ENCODE measurements at places on chromosomes 7 and 10.
A peak's percentile ranks its signal among the peaks of the same experiment; 100 is the strongest.

DNA sequence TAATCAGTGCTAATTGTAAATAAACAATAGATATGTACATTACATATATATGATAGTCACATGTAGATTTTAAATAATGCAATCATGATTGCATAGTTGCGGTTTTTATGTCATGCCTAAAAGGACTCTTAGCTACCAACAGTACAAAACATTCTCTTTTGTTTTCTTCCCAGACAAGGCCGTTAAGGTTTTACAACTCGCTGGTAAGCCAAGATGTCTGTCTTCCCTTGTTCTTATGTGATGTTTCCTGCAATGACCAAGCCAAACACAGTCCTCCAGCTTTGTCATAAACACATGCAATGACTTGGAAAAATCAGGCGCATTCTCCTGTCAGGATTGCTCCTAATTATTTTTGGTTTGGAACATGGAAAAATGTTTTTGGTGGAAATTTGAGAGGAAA, 192.3 kb upstream of the GLI3 start:
- DNase-seq = no peak

DNA sequence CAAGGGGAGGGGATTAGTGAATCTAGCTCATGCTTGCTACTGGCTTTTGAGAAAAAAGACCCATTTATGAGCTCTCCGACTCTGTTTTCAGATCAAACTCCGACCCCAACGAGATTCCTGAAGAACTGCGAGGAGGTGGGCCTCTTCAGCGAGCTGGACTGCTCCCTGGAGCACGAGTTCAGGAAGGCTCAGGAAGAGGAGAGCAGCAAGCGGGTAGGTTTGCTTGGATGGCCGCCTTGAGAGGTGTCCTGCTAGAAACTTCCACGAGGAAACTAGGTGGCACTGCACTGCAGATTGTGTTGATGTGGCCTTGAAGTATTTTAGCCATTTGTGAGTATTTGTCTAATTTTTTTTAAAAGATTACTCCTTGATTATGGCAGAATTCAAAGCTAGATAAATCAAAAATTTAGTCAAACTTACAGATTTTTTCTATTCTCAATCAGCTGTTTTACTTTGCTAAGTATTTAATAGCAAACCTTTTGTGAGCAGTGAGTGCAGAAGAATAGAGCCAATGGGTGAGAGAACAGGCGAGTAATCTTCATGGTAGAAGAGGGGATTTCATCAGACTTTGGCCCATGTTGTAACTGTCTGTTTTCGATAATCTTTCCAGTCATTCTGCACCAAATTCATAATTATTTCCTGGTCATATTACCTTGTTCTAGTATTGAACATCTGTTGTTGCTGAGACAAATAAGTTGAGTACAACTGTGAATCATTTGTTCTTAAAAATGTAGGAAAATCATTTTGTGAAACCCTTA, 95.4 kb downstream of the CREB5 start:
- DNase-seq = no peak

GRCh38 chr10:91551856-91552255, 81.0 kb downstream of the PPP1R3C start:
- DNase-seq = peak; percentile 59

DNA sequence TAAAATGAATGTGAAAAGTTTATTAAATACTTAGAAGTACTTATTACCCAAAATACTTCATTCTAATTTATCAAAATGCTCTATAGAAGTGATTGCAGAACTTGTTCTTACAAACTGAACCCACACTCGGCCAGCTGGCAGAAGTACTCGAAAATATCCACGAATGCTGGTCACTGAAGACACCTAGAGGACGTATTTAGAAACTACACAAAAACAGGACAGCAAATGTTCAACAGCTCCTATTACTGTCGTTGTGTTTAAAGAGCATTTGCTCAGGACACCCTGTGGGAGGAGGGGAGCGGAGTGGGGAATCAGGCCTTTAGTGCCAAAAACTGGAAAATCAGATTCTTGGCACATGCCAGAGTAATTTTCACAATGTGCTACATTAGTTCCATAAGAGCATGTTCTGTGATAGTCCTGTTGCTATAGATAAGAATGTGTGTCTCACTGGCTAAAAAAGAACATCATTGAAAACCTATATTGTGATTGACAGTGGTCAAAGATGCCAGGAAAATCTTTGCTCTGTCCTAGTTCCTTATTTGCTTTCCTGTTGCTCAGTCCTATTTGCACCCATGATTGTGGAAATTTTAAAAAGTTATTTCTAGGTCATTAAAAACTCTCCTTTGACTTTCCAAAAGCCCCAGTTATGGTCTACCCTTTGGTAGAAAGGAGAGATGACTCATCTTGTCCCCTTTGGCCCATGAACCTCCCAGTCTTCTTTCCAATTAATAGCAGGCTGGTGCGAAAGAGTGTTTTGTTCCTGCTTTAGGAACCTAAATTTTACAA, 49.0 kb upstream of the NRBF2 start:
- DNase-seq = peak; percentile 57

GRCh38 chr10:109859221-109859620, 64.1 kb downstream of the XPNPEP1 start:
- no peak for DNase-seq

GRCh38 chr10:128982616-128982915, 484.5 kb upstream of the MGMT start:
- DNase-seq = no peak

DNA sequence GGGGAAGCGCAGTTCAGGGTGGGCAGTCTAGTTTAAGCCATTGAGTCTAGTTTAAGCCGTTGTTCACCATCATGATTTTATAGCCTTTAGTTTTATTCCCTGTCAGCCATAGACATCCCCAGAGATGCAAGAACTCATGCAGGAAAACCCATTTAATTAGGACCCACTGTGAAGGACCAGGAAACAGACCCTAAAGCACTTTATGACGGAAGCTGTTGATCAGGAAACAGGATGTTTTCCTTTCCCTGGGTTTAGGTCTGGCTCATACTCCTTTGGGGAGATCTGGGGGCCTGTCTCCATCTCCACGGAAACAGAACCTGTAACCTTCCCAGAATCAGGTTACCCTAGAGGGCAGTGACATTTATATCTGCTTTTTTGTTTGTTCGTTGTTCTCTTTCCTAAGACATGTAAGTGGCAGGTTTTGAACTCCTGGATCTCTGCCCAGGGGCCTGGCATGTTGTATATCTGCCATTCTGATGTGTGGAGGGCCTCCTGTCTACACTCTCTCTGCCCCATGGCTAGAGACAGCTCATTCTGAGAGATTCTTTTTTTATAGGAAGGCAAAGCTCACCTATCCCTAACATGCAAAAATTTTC, 657.2 kb upstream of the GALNT17 start:
- no peak for DNase-seq

GRCh38 chr10:59954296-59954695, 47.9 kb upstream of the CCDC6 start:
- no peak for DNase-seq

GRCh38 chr10:95509251-95509650, 51.9 kb downstream of the SORBS1 start:
- DNase-seq = no peak

- peak; percentile 70 for DNase-seq
These were observed at the start of gene AS3MT for GRCh38 chr10:102869258-102870198. AS3MT (plus strand) TSS chr10:102869470; CDS start chr10:102869593, 123 bp downstream.

GRCh38 chr7:135653340-135654080, 8.8 kb upstream of the STMP1 start:
- no peak for DNase-seq

- DNase-seq = no peak
These were observed 3.5 kb downstream of the NRF1 start for GRCh38 chr7:129615018-129615417.

- DNase-seq = no peak
These were observed 1.4 kb upstream of the GDF2 start for GRCh38 chr10:47320812-47321211.

- DNase-seq = no peak
These were observed 75.4 kb upstream of the PDSS1 start for GRCh38 chr10:26621889-26622711.

DNA sequence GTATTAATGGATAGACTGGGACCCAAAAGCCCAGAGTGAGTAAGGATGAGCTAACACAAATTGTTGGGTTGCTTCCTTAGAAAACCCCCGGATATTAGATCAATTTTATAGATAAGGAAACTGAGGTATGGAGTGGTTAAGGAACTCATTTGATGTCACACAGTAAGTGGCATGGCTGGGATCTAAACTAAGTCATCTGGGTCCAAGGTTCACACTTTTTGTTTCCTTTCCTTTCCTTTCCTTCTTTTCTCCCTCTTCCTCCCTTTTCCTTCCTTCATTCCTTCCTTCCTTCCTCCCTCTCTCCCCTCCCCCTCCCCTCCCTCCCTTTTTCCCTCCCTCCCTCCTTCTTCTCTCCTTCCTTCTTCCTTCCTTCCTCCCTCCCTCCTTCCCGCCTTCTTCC, 469.5 kb downstream of the TYW1 start:
- no peak for DNase-seq

DNA sequence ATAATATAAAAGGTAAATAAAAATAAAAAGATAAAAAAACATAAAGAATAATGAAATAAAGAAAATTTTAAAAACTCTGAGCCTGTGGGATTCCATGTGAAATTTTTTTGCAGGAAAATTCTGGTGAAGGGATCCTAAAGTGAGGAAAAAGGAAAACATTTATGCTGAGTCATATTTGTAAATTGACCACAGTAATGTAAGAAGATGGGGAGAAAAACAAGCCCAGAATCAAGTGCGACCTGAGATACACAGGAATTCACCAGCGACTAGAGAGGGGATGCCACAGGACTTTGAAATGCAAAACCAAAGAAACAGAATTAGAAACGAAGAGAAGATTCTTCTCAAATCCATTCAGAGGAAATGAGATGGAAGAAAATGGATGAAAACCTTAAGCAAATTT, 133.8 kb upstream of the PFKP start:
- DNase-seq = no peak

DNA sequence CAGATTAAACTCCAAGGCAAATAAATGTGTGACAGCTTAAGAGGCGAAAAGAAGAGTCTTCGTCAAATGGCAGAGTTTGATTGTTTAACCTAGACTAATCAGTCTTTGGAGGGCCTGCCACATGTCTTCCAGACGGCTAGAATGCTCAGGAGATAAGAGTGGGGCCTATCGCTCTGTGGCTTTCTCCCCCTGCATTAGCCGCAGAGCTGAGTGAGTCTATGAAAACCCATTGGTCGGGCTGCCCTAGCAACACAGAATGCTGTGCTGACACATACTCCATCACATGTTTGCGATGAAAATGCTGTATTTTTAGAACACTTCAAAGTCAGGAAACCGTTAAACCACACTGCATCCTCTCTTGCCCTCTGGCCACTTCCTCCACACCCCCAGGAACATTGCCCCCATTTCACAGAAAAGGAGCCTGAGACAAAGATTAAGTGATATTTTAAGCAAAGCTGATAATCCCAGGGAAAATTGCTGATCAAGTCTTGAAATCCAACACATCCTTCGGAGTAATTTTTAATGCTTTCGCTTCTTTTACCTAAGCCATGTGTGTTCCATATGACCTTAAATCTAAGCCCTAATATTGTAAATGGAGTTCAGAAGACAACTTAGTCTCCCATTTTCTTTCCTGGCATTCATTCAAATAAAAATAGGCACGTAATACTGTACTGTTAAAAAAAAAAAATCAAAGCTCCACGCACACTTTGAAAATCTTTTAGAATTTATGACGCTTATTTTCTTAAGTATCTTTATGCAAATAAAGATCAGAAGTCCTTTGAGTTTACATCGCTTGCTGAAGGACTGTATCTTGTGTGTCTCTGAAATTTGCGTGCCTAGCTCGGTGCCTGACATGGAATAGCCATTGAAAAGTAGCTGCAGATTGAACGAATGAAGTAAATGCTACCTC, 161.2 kb downstream of the CELF2 start:
- no peak for DNase-seq

DNA sequence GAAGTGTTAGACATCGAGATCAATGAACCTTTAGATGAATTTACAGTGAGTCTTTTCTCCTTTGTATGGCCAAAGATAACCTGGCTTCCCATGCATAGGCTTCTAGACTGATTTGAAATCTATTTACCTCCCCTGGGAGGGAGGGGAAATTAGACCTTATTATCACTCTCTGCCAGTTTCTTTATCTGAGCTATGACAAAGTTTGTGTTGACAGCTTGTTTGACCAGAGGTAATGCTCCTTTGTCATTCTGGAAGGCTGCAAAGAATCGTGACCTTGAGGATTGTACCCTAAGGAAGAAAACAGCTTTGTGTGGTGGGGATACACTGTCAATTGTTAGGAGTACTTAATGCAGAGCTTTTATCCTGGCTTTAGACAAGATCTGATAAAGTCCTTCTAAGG, 36.4 kb downstream of the RBM33 start:
- DNase-seq = no peak

DNA sequence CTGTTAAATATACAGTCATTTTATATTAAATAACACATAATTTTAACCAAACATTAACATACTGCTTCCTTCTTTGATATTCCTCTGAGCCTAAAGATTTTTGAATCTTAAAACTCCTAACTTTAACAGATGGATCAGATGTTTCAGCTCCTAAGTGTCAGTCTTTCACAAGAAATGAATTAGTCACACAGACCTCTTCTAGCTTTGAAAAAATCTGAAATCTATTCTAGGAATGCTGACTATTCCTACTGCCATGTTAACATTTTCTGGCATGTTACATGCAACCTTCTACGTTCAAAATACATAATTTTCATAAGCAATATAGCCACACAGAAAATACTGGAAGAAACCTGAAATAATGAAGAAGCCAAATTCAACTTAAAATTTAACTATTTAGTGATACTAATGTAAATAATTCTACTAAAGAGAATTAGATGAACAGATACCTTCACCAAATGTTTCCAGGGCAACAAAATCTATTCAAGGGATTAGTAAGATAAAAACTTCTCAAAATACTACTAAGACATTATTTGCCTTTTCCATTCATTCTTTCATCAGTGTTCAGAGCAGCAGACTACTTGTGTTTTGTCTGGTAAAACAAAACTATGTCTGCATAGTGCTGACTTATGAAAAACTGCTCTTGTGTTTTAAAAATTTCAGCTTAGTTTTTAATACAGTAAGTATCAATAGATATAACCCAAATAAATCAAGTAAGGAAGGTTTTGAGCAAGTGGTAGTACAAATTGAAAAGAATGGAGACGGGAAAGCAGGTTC, 9.2 kb downstream of the JMJD1C start:
- peak; percentile 27 for DNase-seq

DNA sequence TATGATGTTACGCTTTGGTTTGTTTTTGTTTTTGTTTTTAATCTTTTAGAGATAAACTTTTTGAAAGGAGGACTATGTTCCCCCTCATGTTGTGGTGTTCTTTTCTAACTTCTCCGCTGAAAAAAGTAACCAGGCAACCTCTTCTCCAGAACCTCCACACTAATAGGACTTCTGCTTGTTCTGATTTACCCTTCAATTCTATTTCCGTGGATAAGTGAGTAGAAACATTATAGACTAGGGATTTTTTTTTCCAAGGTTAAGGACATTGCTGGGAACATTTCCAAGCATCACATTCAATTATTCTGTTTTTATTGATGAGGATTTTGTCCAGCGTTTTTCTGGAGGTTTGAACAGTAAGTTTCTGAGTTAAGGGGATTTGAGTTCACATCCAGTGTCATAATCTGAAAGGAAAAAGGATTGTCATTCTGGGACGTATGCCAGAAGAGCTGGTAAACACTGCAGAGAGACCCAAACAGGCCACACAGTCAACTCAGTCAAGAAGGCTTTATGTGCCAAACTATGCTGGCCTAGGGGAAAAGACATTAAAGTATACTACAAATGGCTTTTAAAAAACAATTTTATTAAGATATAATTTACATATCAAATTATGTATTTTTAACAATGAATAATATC, 28.3 kb upstream of the RALA start:
- DNase-seq = no peak

GRCh38 chr10:24579906-24580305, 143.8 kb downstream of the ARHGAP21 start:
- DNase-seq = no peak

Measured in HTR-8/SVneo (cell line).